ENCODE measurements at places on chromosomes 7 and 10. TPM values are rescaled to one million over a fixed set of nuclear protein-coding genes. Genes with fewer than 3 reads are reported as not detected.
A peak's percentile ranks its signal among the peaks of the same experiment; 100 is the strongest.

Gene SEMA3D
- 11.5 TPM for total RNA-seq

Gene CCDC6
- 41.7 TPM for total RNA-seq

Gene TRIL
- 0.99 TPM for total RNA-seq

GRCh38 chr7:32870298-32870697, 21.3 kb downstream of the KBTBD2 start:
- H3K4me1 ChIP-seq: no peaks in the 10 kb centered on the region
- H3K4me3 ChIP-seq: no peak overlapping the region
- no peak for DNase-seq
- H3K27me3 ChIP-seq: no peaks in the 10 kb centered on the region

DNA sequence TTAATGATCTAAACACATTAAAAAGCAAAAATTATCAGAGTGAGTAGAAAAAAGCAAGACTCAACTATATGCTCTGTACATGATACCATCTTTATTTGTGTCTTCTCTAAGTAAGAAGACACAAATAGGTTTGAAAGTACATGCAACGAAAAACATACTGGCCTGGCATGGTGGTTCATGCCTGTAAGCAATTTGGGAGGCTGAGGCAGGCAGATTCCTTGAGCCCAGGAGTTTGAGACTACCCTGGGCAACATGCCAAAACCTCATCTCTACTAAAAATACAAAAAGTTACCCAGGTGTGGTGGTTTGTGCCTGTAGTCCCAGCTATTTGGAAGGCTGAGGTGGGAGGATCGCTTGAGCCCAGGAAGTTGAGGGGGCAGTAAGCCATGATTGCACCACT, 78.1 kb upstream of the TOMM7 start:
- no peak for DNase-seq
- H3K27ac ChIP-seq: no peak overlapping the region
- no peaks in the 10 kb centered on the region for H3K36me3 ChIP-seq
- H3K27me3 ChIP-seq: no peaks in the 10 kb centered on the region

GRCh38 chr7:169276-170172, 22.8 kb upstream of the FAM20C start:
- no peak for DNase-seq
- H3K36me3 ChIP-seq: no peaks in the 10 kb centered on the region
- H3K27me3 ChIP-seq: no peaks in the 10 kb centered on the region
- H3K4me3 ChIP-seq: no peak overlapping the region
- peaks cover 4% of the 10 kb centered on the region for H3K4me1 ChIP-seq

- peaks cover 6% of the 10 kb centered on the region for H3K4me1 ChIP-seq
- H3K27ac ChIP-seq: no peak overlapping the region
- peak overlapping the region; percentile 39 for H3K4me3 ChIP-seq
- no peaks in the 10 kb centered on the region for H3K27me3 ChIP-seq
- no peak for DNase-seq
These were observed 19.2 kb upstream of the ZNF32 start for GRCh38 chr10:43667761-43668386.

DNA sequence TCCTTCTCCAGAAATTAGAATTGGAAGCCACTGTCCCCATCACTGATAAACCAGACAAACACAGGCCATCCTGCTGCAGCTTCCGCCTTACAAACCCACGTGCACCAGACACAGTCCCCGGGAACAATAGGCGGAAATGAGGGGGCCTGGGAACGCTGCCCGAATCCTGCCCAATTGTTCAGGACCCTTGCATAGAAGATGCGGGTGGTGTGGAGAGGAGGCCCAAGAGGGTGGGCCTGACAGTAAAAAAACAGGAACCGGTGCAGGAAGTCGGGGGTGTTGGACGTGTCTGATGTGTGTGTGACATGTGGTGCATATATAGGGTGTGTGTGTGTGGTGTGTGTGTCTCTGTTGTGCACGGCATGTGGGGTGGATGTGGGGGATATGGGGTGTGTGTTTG, 26.5 kb upstream of the CHST15 start:
- no peak overlapping the region for H3K4me3 ChIP-seq
- no peak for DNase-seq
- H3K36me3 ChIP-seq: no peaks in the 10 kb centered on the region
- H3K4me1 ChIP-seq: no peaks in the 10 kb centered on the region

DNA sequence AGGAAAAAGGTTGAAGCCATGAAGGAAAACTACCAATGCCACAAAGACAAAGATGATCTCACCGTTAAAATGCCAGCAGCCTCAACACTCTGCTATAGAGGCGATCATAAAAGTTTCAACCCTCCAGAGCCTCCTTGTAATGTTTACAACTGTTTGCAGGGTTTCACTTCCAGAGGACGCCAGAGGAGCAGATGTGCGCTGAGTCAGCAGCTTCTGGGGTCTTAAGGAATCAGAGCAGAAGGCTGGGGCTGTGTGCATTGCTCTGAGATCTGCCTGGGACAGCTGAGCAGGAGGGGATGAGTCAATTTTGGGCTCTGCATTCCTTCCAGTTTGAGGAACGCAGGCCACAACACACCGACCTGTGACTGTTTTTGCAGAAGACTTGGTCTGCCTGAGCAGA, 98.3 kb downstream of the TMEM130 start:
- no peak overlapping the region for H3K27ac ChIP-seq
- H3K36me3 ChIP-seq: no peaks in the 10 kb centered on the region
- no peak overlapping the region for H3K4me3 ChIP-seq
- DNase-seq: peak; percentile 73
- H3K27me3 ChIP-seq: no peaks in the 10 kb centered on the region

All from testis (tissue), 5 donors.